Stimulated activated CD4-positive, alpha-beta T cell treated with anti-CD3 and anti-CD28 coated beads, Interleukin-12 subunit alpha, Interleukin-12 subunit beta, amount 100 ng/mL, for 48 hours (primary cell): ENCODE measurements at places on chromosomes 4 and X.

DNA sequence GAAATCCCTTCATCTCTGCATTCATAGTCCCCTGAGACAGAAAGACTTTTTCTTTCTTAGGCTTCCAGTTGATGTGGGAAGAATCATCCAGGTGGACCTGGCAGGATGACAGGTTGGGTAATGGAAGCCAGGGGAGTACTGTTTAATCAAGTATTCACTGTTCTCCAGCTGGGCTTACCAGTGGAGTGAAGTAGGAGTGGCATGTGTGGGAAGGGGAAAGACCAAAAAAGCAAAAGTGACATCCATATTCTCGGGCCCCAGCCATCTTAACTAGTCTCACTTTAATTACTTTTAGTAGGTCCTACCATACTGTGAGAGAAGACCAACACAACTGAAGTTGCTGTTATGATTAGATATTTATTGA, 18.5 kb downstream of the VSIG4 start:
- no peak for DNase-seq

GRCh38 chr4:153204247-153204671, at the start of gene TRIM2:
TRIM2 (plus strand) TSS chr4:153204443; CDS start chr4:153204531, 88 bp downstream.
- no peak for DNase-seq

DNA sequence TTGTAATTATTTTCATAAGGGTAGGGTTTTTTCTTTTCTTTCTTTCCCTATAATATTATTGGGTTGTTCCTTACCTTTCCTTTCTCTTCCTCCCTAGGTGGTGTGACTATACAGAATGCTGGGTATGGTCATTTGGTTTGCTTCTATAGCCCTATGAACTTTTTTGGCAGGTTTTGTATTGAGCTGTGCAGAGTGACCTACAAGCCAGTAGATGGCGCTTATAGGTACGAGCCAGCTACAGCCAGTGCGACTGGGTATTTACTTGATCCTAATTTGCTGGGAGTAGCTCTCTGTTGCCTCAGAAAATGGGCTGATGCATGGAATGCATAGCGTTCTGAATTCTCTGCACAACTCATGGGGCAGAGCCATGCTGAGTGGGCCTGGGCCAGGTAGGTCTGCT, 423.3 kb downstream of the MAGEE1 start:
- DNase-seq = no peak

DNA sequence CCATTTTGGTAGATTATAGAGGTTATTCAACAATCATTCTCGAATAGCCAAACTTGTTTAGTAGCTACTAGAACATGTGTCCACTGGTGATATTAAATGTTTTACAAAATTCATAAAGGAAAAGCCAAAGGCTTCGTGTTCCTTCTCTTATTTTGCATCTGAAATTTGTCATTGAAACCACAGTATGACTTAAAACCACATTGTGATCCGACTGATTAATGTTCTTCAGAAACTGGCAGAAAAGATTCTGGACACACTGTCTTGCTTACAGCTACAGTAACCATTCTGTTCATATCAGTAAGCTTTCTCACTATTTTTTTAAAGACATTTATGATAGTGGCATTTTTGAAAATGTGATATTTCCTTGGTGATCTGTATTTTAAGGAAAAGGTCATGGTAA, 2.6 kb upstream of the SMARCA1 start:
- no peak for DNase-seq

- DNase-seq = no peak
Measured at GRCh38 chr4:139761461-139761860, 95.8 kb downstream of the MGST2 start.

- DNase-seq = no peak
Measured at GRCh38 chrX:154068560-154068959, 29.0 kb downstream of the MECP2 start.

GRCh38 chr4:65658117-65658516, 12.2 kb downstream of the EPHA5 start:
- DNase-seq = no peak

GRCh38 chr4:72031868-72032608, at the start of gene NPFFR2:
NPFFR2 (plus strand) TSS chr4:72032000; CDS start chr4:72128592, 96,592 bp downstream.
- no peak for DNase-seq

DNA sequence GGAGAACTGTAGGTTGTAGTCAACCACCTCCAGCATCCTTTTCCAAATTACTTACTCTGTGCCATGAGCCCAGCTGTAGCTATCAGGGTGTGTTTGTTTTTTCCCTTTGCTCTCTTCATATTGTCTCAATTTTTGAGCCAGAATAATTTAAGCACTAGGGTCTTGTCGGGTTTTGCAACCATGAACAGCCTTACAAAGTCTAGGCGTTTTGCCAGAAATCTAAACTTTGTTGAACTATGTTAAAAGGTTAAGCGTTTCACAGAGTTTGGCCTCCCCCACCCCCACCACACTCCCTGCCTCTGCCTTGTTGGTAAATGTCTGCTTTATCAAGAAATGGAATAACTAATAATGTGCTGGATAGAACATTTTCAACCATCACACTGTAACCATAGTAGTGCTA, 190.6 kb upstream of the TTC29 start:
- no peak for DNase-seq

GRCh38 chr4:37430718-37431416, 186.3 kb downstream of the NWD2 start:
- no peak for DNase-seq

- peak; percentile 48 for DNase-seq
Measured at GRCh38 chrX:9341291-9342201, 123.3 kb upstream of the TBL1X start.

- no peak for DNase-seq
Measured at GRCh38 chr4:2333356-2333841, 71.5 kb upstream of the MXD4 start.

DNA sequence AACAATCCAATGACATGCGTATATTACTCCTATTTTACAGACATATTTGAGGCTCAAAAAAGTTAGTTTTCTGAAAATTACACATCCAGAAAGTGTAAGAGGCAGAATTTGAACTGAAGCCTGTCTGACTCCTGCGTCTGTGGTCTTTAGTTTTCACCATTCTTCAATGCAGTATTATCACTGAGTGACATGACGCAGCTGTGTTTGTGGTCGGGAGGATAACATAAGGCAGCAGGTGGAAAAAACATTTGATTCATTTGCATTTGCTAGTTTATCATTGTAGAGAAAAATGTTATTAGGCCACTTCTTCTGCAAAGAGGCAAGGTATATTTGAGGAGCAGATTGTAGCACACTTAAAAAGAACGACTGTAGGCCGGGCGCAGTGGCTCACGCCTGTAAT, 186.7 kb downstream of the TENM3 start:
- DNase-seq = no peak

DNA sequence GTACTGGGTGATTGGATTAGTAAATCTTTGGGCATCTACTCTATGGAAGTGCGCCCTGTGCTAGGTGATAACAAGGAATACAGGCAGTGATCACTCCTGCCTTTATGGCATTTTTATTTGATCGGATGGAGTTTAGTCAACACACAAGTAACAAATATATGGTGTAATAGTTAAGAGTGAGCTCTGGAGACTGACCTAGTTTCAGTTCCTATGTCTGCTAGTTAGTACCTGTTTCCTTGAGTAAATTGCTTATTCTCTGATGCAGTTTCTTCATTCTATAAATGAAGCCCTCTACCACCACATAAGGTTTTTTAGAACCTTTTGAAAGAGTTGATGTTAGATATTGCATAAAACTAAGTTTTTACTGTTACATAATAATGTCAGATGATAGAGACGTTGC, 134.6 kb downstream of the KDM6A start:
- DNase-seq = no peak

GRCh38 chr4:39304651-39305050, 61.5 kb downstream of the RFC1 start:
- DNase-seq = no peak

GRCh38 chr4:8844976-8845690, 26.5 kb downstream of the HMX1 start:
- DNase-seq = no peak

- no peak for DNase-seq
Measured at GRCh38 chrX:106300656-106301055, 132.6 kb downstream of the PWWP3B start.

- DNase-seq = no peak
Measured at GRCh38 chr4:41213625-41214135, 662 bp downstream of the APBB2 start.
